T-helper 17 cell (primary cell): ENCODE measurements at places on chromosomes 5 and 9.

DNA sequence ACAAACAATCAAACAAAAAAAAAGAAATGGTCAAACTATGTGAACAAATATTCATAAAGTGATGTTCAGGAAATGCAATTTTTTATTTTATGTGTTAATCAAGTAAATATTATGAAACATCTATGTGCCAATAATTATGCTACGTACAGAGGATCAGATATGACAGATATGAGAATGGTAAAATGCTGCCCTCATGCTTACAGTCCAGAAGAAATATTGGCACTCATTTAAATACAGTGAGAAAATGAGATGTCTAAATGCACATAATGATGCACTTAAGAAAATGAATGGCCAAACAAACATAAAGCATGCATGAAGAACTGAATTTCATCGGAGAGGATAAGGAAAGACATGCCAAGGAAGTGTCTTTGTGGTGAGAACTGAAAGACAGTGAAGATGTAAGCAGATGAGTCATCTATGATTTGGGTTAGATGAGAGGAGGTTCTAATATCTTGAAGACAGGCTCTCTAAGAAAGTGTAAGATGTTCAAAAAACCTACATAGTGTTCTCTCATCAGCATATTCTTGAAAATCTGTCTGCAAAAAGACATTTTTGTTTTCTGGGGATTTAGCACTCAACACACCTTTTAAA, 1231.1 kb upstream of the ACO1 start:
- H3K27ac ChIP-seq = no peak overlapping the region
- no peaks in the 10 kb centered on the region for H3K36me3 ChIP-seq
- H3K27me3 ChIP-seq = no peaks in the 10 kb centered on the region
- no peak for DNase-seq
- H3K4me3 ChIP-seq = no peak overlapping the region

DNA sequence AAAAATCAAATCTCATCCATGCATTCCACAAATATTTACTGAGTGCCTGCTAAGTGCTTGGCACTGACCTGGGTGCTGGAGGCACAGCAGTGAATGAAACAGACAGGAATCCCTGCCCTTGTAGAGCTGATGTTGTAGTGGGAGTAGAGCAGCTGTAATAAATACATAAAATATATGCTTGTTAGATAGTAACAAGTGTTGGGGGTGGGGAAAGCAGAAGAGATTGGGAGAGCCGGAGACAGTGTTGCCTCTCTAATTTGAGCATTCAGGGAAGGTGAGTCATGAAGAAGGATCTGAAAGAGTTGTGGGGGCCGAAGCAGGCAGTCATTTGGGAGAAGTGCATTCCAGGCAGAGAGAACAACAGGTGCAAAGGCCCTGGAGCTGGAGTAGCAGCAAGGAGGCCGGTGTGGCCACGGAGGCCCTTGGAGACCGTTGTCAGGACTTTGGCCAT, 97.9 kb downstream of the ZNF618 start:
- H3K4me1 ChIP-seq = peaks cover 3% of the 10 kb centered on the region
- H3K27ac ChIP-seq = no peak overlapping the region
- H3K4me3 ChIP-seq = no peak overlapping the region
- H3K27me3 ChIP-seq = peaks cover 12% of the 10 kb centered on the region
- DNase-seq = no peak

DNA sequence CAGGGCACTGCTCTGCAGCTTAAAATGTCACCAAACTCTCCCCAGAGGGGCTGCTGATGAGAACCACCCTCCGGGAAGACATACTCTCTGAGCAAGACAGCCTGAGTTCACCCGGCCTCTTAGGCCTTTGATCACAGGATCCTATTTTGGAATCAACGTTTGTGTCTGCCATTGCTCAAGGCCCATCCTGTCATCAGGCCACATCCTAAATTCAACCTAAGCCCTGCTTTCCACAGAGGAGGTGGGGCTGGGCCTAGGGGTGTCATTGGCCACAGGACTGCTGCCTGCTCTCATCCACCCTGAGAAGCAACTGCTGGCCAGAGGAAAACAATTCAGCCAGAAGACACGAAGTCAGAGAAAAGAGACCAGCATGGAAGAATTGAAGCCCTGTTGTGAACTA, 351.1 kb upstream of the IRX2 start:
- H3K27ac ChIP-seq = no peak overlapping the region
- H3K27me3 ChIP-seq = peaks cover 23% of the 10 kb centered on the region
- no peaks in the 10 kb centered on the region for H3K36me3 ChIP-seq
- no peaks in the 10 kb centered on the region for H3K4me1 ChIP-seq

- no peak for DNase-seq
- no peak overlapping the region for H3K27ac ChIP-seq
- H3K4me1 ChIP-seq = peaks cover 4% of the 10 kb centered on the region
- H3K36me3 ChIP-seq = peaks cover 2% of the 10 kb centered on the region
Measured at GRCh38 chr9:27352457-27353165, 55.7 kb upstream of the EQTN start.

GRCh38 chr5:168334695-168335094, 43.2 kb downstream of the WWC1 start:
- no peaks in the 10 kb centered on the region for H3K36me3 ChIP-seq
- no peak overlapping the region for H3K4me3 ChIP-seq
- DNase-seq = no peak
- H3K27ac ChIP-seq = no peak overlapping the region

- no peaks in the 10 kb centered on the region for H3K36me3 ChIP-seq
- H3K4me3 ChIP-seq = no peak overlapping the region
- no peaks in the 10 kb centered on the region for H3K27me3 ChIP-seq
- no peaks in the 10 kb centered on the region for H3K4me1 ChIP-seq
- no peak for DNase-seq
- H3K27ac ChIP-seq = no peak overlapping the region
Measured at GRCh38 chr5:124454081-124454480, 292.4 kb downstream of the ZNF608 start.

DNA sequence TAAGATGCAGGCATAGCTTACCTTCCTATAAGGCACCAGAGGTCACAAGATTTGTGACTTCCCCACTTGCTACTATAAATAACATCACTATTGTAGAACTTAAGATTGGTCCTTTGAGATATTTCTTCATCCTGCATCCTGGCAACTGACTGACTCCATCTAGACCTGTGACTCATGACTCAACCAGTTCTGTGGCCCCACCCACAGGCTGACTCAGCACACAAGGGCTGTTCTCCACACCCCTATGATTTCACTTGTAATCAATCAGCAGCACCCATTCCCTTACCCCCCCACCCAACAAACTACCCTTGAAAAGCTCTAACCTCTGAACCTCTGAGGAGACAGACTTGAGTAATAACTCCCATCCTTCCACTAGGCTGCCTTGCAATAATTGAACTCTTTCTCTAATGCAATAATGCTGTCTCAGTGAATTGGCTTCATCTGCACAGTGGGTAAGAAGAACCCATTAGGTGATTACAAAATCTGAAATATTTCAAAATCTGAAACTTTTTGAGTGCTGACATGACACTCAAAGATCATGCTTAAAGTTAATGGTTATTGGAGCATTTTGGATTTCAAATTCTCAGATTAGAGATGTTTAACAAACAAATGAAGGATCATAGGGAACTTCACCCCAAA, 296.7 kb downstream of the ARL15 start:
- H3K36me3 ChIP-seq = peaks cover 4% of the 10 kb centered on the region
- no peak overlapping the region for H3K27ac ChIP-seq
- DNase-seq = no peak
- peaks cover 2% of the 10 kb centered on the region for H3K4me1 ChIP-seq

DNA sequence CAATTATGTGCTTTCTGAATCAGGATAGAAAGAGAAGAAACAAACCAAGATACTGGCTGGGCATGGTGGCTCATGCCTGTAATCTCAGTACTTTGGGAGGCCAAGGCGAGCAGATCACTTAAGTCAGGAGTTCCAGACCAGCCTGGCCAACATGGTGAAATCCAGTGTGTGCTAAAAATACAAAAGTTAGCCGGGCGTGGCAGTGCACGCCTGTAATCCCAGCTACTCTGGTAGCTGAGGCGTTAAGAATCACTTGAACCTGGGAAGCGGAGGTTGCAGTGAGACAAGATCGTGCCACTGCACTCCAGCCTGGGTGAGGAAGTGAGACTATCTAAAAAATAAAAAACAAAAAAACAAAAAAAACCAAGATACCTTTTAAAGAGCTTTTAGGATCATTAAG, 214.2 kb downstream of the NFIB start:
- no peaks in the 10 kb centered on the region for H3K4me1 ChIP-seq
- H3K36me3 ChIP-seq = no peaks in the 10 kb centered on the region
- no peaks in the 10 kb centered on the region for H3K27me3 ChIP-seq
- H3K27ac ChIP-seq = no peak overlapping the region
- H3K4me3 ChIP-seq = no peak overlapping the region

DNA sequence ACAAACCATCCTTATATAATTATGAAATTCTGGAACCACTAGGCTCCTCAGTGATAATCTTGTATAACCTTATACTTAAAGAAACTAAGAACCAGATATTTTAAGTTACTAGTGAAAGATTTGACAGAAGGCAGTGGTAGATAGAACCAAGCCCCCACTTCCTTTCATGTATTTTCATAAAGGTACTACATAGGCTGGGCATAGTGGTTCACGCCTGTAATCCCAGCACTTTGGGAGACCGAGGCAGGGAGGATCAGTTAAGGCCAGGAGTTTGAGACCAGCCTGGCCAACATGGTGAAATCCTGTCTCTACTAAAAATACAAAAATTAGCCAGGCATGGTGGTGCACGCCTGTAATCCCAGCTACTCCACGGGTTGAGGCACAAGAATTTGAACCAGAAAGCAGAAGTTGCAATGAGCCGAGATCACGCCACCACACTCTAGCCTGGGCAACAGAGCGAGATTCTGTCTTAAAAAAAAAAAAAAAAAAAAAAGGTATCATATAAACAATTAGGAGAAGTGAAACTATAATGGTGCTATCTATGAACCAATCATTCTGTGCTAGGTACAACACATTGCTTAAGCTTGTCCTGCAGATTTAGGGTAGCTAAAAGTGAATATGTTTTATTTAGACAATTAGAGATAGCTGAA, 27.9 kb upstream of the DTWD2 start:
- no peak for DNase-seq
- H3K27ac ChIP-seq = no peak overlapping the region
- peaks cover 3% of the 10 kb centered on the region for H3K36me3 ChIP-seq
- peaks cover 4% of the 10 kb centered on the region for H3K27me3 ChIP-seq

- no peak overlapping the region for H3K4me3 ChIP-seq
- H3K36me3 ChIP-seq = no peaks in the 10 kb centered on the region
- no peaks in the 10 kb centered on the region for H3K4me1 ChIP-seq
- no peak for DNase-seq
- no peak overlapping the region for H3K27ac ChIP-seq
- H3K27me3 ChIP-seq = no peaks in the 10 kb centered on the region
Measured at GRCh38 chr9:117307701-117308100, 107.2 kb downstream of the ASTN2 start.

DNA sequence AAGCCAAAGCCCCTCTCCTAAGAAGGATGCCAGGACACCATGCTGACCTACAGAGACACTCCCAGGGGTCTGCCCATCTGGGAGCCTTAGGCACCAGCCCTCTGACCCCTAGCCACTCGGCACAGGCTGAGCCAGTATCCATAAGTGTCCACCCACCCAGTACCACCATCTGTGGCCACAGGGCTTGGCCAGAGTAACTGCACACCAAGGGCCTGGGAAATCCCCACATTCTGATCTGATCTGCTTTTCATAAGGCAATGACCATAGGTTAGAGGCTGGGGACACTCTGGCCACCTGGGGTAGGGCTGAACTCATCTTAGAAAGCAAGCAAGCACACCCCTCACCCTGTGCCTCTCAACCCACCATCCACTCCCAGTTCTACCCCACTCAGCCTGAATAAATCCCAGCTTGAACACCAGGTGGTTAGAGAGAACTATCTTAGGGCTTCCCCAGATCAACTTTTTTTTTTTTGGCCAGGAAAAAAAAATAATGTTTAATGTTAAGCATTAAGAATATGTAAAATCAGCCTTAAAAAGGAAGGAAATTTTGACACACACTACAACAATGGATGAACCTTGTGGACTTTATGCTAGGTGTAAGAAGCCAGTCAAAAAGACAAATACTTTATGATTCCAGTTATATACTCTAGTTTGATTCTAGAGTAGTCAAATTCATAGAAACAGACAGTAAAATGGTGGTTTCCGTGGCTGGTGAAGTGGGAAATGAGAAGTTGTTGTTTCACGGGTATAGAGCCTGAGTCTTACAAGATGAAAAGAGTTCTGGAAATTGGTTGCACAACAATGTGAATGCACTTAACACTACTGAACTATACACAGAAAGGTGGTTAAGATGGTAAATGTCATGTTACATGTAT, 6.2 kb downstream of the GNPDA1 start:
- H3K4me1 ChIP-seq = peaks cover 26% of the 10 kb centered on the region
- peaks cover 2% of the 10 kb centered on the region for H3K36me3 ChIP-seq
- H3K4me3 ChIP-seq = peak overlapping the region; percentile 62
- DNase-seq = no peak
- no peaks in the 10 kb centered on the region for H3K27me3 ChIP-seq

GRCh38 chr5:2376486-2376885, 375.0 kb downstream of the IRX2 start:
- no peak overlapping the region for H3K4me3 ChIP-seq
- H3K4me1 ChIP-seq = no peaks in the 10 kb centered on the region
- H3K27me3 ChIP-seq = no peaks in the 10 kb centered on the region
- DNase-seq = no peak
- H3K27ac ChIP-seq = no peak overlapping the region
- H3K36me3 ChIP-seq = no peaks in the 10 kb centered on the region

GRCh38 chr9:84450029-84450428, 109.5 kb upstream of the SLC28A3 start:
- peaks cover 26% of the 10 kb centered on the region for H3K27me3 ChIP-seq
- H3K36me3 ChIP-seq = no peaks in the 10 kb centered on the region
- no peak overlapping the region for H3K4me3 ChIP-seq
- H3K4me1 ChIP-seq = no peaks in the 10 kb centered on the region
- DNase-seq = no peak
- H3K27ac ChIP-seq = no peak overlapping the region

DNA sequence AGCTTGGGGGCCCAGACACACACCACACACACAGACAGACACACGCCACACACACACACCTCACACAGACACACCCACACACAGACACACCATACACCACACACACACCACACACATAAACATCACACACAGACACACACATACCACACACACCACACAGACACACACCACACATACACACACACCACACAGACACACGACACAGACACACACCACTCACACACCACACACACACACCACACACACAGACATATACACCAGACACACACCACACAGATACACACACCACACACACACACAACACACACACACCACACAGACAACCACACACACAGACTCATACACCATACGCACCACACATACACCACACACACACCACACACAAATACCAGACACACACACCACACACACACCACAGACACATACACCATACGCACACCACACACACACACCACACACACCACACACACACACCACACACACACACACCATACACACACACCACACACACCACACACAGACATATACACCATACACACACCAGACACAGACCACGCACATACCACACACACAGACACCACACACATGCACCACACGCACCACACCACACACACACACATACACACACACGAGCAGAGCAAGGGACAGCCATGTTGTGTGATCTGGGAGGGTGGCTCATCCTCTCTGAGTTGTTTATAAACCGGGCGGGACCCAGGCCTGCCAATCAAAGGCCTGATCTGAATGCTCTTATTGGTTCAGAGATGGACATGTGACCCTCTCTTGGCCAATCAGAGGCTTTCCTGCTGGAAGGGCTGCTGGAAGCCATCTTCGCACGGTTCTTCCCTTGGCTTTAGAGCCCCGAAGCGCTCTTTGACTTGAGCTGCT, 148.3 kb downstream of the GAPVD1 start:
- peaks cover 16% of the 10 kb centered on the region for H3K4me1 ChIP-seq
- H3K36me3 ChIP-seq = peaks cover 7% of the 10 kb centered on the region
- H3K27ac ChIP-seq = peak overlapping the region; percentile 35
- DNase-seq = no peak
- H3K27me3 ChIP-seq = peaks cover 49% of the 10 kb centered on the region
